ENCODE measurements at places on chromosomes 6 and 20. TPM values are rescaled to one million over a fixed set of nuclear protein-coding genes. Genes with fewer than 3 reads are reported as not detected.

The PDRG1 gene
- 16.5 TPM for total RNA-seq

The PSORS1C1 gene
- 1.1 TPM for total RNA-seq

The ELOVL4 gene
- total RNA-seq, result 2.1 TPM

The THBD gene
- 6.9 TPM for total RNA-seq

The SIRPB2 gene
- total RNA-seq, result not detected

The CCHCR1 gene
- 28.2 TPM for total RNA-seq

The TSPO2 gene
- total RNA-seq, result not detected
